ENCODE measurements at places on chromosomes 3 and 15. TPM values are rescaled to one million over a fixed set of nuclear protein-coding genes. Genes with fewer than 3 reads are reported as not detected.

GRCh38 chr3:25781145-25781757, 2.0 kb downstream of the NGLY1 start:
- DNase-seq: no peak

DNA sequence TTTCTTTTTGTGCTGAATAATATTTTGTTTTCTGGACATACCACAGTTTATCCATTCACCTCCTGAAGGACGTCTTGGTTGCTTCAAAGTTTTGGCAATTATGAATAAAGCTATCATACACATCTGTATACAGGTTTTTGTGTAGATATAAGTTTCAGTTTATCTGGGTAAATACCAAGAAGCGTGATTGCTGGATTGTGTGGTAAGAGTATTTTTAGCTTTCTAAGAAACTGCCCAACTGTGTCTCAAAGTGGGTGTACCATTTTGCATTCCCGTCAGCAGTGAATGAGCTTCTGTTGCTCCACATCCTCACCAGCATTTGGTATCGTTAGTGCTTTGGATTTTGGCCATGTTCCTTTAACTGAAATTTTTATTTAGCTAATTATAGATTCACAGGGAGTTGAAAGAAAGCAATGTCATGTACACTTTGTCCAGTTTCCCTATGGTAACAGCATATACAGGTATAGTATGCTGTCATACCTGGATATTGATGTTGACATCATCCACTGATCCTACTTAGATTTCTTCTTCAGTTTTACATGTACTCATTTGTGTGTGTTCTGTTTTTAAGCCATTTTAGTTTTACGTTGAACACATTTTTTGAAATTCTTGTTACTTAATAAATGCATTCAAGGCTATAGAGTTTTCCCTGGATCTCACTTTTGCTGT, 11.9 kb downstream of the ARID3B start:
- DNase-seq: no peak

- DNase-seq: no peak
Observed at GRCh38 chr3:197450810-197451209, 105.0 kb downstream of the BDH1 start.

Gene SPTBN5
- total RNA-seq: 0.14 TPM

- DNase-seq: no peak
Observed at GRCh38 chr15:67142092-67142766, 76.8 kb downstream of the SMAD3 start.

DNA sequence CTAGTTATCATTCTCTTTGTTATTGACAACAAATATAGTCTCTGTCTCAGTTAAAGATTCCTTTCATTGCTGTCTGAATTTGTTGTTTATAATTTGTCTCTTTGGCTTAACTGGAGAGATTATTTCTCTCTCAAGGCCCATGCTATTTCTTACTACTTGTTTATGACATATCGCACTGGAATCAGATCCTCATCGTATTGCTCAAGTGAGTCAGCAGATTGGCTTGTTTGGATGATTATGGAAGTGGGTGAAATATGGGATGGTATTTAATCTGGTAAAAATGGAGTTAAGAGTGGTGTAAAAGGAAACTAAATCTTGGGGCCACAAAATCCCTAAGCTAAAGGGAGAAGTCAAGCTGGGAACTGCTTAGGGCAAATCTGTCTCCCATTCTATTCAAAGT, 613.1 kb downstream of the SI start:
- DNase-seq: no peak

Measured in kidney epithelial cell (primary cell).